ENCODE measurements at places on chromosomes 6 and 20.
A peak's percentile ranks its signal among the peaks of the same experiment; 100 is the strongest.

GRCh38 chr6:157728183-157728881 is 94.7 kb upstream of the SNX9 start:
- no peak for DNase-seq

- no peak for DNase-seq
Measured at GRCh38 chr6:128347123-128347522, 173.3 kb downstream of the PTPRK start.

DNA sequence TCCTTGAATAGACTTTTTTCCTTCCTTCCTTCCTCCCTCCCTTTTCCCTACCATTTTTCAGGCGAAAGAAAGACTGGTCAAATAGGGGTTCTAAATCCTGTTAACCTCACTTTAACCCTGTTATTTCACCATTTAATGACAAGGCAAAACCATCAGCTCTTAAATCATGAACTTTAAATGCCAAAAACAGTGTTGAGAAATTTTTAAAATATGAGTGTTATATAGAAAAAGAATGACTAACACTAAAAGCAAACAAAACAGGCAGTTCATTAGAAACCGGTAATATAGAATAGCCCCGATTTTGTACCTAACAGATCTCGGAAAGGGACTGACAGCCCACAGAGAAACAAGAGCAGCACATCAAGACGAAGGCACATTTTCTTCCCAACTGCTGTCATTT is 57.4 kb upstream of the CEP85L start:
- no peak for DNase-seq

GRCh38 chr6:5697508-5697907 is 309.2 kb downstream of the NRN1 start:
- DNase-seq, result no peak

GRCh38 chr6:114304304-114304887 is 38.4 kb downstream of the HS3ST5 start:
- no peak for DNase-seq

- no peak for DNase-seq
Measured at GRCh38 chr20:43954704-43955061, 40.0 kb downstream of the TOX2 start.

- DNase-seq, result peak; percentile 22
Measured at GRCh38 chr20:59403261-59403961, 103.0 kb downstream of the EDN3 start.

DNA sequence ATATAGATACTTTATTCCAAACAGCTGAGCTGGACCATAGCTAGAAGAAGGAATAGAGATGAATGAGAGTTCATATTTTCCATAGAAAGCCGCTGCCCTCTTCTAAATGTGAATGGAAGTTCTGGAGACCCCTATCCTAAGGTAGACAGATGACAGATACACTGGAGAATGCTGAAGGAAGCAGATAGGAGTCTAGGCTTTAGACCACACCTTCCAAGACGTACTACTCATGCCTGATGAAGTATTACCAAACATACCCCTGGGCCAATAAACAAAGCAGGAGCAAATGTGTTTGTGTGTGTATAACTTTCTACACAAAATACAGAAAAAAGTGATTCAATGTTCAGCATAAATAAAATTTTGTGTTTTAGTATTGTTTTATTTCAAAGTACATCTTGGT is 9.1 kb upstream of the SLC17A2 start:
- no peak for DNase-seq

DNA sequence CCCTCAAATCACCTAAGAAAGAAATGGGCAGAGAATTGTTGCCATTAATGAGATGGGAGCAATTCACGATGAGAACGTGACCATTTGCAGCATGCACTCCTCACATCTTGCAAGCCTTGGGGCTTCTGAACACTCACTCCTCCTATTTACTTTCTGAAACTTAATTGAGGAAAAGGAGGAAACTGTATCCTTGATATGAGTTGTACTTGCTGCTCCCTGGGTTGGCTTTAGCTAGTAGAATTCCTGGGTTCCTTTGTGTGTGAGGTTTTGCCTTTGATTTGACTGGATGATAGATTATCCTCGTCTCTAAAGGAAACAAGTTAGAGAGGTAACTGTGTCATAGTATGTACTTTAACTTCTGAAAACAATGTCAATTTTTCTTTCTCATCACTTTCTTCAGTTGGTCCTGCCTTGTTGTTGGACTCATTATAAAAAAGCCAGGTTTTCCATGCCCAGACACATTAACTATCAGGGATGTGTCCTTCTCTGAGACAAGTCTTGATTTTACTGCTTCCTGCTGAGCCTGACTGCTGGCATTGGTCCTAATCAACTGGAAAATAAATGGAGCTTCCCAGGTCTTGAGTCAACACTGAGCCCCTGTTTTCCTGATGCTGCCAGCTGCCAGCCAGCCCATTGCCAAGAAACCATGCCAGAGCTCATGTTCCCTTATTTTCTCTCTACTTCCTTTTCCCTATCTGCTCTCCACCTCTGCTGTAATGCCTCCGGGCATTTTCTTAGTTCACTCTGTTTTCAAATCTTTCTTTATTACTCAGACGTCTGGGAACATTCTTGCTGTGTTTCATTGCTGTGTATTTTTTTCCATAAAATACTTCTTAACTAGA is 6.0 kb upstream of the MRAP2 start:
- DNase-seq, result peak; percentile 71

GRCh38 chr6:142489722-142490610 is 188.2 kb downstream of the ADGRG6 start:
- peak; percentile 16 for DNase-seq

DNA sequence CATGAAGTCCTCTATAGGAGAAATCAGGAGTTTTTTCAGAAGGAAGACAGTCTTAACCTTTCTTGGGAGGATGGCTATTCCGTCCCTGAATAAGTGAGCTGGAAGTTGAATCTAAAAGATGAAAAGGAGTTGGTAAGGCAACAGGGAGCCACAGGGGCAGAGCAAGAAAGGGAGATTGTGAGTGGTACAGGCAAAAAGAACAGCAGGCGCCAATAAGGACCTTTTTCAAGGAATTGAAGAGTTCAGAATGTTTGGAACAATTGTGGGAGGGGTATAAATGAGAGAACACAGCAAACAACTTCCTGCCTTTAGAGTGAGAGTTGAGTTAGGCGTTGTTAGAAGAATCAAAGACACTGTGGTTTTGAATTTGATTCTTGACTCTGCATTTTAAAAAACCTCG is 1003.7 kb downstream of the EPHA7 start:
- DNase-seq, result no peak

GRCh38 chr6:166587631-166588413 is 1.3 kb upstream of the RAMACL start:
- DNase-seq, result no peak

DNA sequence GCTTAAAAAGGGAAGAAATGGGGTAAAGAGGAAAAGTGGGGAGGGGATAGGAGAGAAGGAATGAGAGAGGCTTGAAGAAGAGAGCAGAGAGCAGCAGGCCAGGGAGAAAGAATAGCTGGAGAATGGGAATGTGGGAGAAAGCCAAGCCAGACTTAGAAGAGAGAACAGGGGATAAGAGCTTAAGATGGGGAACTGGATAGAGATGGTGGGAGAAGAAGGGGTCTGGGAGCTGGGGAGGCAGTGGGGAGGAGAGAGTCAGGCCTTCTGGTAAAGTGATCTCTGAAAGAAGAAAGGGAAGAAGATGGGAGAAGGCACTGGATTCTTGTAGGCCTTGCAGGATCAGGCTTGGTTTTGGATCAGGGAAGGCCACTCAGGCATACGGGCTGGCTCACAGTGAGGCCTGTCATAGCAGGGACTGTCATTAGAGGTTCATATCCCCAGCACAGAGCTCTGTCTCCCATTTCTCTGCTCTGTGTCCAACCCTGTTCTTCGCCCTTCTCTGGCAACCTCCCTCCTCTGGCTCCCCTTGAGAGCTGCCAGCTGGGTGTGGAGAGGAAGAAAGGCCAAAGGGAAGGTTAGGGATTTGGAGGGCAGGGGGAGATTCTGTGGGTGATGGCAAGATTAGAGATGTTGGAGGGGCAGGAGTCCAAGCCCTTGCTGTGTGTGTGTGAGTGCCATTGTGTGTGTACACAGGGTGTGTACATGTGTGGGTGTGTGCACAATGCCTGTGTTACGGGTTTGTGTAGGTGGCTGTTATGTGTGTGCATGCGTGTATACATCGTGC is 9.3 kb downstream of the SYNGAP1 start:
- DNase-seq, result no peak

GRCh38 chr20:48578397-48579098 is 249.3 kb downstream of the PREX1 start:
- peak; percentile 22 for DNase-seq

DNA sequence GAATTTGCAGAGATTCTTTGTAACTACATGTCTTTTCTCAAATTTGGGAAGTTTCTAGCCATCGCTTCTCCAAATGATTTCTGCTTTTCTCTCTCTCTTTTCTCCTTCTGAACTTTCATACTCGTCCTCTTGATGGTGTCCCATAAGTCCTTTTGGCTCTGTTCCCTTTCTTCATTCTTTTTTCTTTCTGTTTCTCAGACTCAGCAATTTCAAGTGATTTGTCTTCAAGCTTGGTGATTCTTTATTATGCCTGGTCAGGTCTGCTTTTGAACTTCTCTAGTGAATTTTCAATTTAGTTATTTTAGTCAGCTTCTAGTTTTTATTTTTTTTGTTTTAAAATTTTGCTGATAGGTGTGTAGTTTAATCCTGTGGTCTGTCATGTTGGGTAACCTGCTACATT is 57.6 kb upstream of the EEF1E1 start:
- DNase-seq, result no peak
